ENCODE measurements at places on chromosomes 2 and 18.

DNA sequence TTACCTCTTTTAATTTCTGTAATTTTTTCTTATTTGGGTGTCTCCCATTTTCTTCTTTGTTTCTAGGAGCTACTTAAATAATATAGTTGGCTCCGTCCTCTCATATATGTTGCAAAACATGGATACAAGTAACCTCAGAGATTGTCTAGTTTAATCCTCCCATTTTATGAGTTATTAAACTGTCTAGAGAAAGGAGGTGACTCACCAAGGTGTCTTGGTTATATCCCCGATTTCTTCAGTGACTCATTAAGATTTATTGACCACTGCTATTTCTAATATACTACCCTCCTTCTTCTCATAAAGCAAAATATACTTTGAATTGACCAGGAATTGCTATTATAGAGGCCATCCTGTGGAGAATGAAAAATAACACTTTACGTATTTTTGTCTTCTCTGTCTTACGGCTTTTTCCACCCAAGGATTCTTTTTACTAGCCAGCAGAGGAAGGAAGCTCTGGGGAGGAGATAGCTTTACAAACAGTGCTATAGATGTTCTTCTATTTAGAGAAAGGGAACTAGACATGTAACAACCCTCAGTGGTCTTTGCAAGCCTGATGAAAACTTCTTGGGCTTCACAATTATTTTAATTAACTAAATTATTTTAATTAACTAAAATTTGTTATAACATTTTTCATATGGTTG, 300.4 kb upstream of the TNP1 start:
- no peak for DNase-seq

DNA sequence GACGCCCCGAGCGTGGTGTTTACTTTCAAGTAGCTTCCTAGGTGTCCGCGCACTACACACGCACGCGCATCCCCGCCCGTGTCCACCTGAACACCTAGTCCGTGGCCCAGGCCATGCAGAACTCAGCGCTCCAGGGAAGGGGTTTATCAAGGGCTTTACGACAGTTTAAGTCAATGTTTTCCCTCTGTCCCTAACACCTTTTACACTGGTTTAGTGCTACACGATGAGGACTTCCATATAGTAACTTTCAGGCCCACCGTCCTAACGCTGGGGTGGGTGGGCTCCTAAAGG, 1.4 kb upstream of the BCL2 start:
- DNase-seq, result no peak

GRCh38 chr2:231512222-231512621, 18.0 kb downstream of the NMUR1 start:
- no peak for DNase-seq

DNA sequence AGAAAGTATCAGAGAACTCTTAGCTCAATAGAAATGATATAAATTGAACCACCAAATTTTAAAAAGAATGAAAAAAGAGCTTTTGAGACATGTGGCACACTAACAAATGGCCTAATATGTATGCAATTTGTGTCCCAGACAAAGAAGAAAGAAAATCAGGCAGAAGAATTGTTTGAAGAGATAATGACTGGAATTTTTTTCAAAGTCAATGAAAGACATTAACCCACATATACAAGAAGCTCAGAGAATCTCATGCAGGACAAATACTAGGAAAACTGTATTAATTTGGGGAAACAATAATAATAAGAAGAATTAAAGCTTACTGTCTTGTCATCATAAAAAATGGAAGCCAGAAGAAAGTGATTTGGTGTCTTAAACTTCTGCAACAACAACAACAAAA, 304.1 kb upstream of the RND3 start:
- DNase-seq, result no peak

DNA sequence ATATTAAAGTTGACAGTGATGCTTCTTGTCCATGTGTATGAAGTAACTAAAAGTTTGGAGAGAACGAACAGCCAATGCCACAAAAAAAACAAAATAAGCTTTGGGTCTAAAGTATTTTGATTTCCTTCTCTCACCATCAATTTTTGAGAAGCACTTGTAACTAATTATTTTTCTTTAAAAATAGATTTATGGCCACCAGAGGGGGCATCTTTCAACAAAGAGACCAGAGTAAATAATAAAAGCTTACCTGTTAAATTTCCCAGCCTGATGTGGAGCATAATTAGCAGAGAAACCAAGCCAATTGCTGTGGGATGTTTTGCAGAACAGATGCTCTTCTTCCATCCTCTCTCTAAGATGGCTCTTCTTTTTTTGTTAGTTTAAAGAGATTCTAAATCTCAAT, 29.0 kb downstream of the LINC00305 start:
- no peak for DNase-seq

DNA sequence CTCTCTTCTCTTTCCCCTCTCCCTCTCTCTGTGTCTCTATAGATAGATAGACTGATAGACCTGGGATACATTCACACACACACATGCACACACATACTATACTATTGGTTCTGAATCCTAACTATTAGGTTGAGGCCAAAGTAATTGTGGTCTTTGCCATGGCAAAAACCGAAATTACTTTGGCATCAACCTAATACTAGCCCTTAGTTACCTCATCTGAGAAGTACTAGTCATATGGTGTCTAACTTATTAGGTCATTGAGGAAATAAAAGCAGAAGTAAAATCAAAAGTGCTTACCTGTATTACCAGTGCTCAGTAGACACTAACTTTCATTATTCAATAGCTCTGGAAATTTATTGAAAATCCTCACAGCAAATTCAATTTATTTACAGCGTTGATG, 451.5 kb downstream of the EPHA4 start:
- no peak for DNase-seq

DNA sequence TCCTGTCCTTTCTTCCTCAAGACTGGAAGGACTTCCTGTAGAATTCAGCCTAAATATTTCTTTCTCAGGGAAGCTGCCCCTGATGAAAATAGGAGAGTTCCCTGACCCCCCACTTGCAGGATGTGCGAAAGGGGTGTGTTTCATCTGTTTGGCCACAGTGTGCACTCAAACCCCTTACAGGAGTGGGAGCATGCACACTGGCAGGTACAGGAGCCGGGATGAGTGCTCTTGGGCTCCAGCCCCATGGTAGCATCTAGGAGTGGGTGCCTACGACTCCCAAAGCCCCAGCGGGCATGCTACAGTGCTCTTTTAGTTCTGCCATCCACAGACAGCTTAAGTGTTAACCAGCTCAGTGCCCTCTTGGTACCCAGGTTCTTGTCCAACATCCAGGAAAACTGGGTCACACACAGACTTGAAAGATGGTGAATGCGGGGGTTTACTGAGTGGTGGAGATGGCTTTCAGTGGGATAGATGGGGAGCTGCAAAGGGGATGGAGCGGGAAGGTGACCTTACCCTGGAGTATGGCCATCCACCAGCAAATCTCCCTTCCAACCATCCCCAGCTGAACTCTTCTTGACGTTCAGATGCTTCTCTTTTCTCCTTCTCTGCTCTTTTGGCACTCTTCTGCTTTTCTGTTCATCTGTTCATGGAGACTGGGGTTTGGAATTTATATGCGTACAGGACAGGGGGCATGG, 295.0 kb upstream of the NCKAP5 start:
- no peak for DNase-seq

DNA sequence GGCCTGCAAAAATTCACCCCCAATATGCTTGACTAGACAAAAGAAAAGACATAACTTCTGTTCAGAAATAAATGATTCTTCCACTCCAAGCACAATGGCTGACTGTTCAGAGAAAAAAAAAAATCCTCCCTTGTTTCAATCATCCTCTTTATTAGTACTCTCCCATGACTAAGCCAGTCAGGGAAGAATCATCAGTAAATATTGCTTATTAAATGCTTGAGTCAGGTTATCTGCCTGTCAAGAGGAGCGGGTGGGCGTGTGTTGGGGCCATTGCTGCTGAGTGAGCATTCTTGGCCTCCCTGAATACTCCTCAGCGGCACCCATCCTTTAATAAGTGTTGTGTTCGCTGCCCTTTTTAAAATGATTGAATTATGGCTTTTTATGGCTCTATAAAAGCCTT, 1334.8 kb upstream of the CELF4 start:
- no peak for DNase-seq

GRCh38 chr2:217515615-217516309, 487.0 kb downstream of the TNS1 start:
- DNase-seq, result no peak

GRCh38 chr2:233085839-233086150, 25.7 kb downstream of the INPP5D start:
- DNase-seq, result no peak

GRCh38 chr2:84830758-84831500, 50.0 kb downstream of the TRABD2A start:
- no peak for DNase-seq

DNA sequence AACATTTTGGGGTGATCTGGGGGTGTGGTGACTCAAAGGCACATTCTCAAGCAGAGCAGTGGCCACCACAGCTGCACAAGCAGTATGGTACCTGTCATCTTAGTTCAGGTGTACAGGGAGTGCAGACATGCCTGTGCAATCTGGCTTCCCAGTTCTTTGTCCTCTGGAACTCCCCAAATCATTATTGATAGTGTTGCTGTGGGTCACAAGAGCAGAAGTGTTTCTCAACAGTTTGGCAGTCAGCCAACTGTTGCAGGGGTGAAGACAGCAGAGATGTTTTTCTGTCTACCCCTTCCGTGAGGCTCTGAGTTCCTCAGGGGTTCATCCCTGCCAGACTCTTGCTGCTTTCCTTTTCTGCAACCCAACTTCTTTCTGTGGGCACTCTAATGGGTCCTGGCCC, 206.5 kb upstream of the ZSWIM2 start:
- no peak for DNase-seq

- no peak for DNase-seq
Observed at GRCh38 chr2:60510713-60511112, 42.7 kb downstream of the BCL11A start.

DNA sequence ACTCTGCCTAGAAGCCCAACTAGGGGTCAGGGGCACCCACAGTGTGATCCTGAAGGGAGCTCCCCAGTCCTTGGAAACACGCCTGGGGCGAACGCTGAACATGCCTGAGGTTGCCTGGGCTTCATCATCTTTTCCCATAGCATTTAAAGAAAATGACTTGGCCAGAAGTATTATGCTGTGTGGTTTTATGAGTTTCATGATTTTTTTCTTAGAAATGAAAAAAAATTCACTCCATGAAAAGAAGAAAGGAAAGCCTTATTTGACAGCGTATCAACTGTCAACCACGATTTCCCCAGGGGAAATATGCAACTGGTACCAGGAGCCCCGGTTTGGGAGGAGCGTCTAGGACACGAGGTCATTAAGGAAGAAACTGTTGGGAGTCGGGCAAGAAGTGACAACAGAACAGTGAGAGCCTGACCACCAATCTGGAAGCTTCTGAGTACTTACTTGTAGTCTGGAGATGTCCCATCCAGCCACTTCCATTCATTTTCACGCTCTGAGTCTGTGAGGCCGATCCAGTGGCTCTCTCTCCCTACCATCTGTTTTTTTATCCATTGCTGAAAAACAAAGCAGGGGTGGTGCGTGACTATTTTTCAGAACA, 63.5 kb upstream of the THOC1 start:
- DNase-seq, result no peak

DNA sequence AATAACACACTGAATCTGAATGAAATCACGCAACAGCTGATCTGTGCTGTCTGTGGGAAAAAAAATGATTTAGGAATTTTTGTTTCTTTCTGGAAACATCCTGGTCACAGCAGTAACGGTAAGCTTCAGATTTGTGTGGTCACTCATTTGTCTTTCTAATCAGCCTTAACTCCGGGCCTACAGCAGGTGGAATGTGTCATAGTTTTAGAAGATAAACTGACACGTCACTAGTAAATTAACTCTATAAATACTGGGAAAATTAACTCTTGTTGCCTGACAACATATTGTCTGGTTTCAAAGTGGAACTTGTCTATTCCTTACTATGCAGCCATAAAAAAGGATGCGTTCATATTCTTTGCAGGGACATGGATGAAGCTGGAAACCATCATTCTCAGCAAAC, 58.1 kb upstream of the NCK2 start:
- no peak for DNase-seq

- DNase-seq, result no peak
Observed at GRCh38 chr2:171383134-171383533, 50.7 kb downstream of the METTL8 start.

DNA sequence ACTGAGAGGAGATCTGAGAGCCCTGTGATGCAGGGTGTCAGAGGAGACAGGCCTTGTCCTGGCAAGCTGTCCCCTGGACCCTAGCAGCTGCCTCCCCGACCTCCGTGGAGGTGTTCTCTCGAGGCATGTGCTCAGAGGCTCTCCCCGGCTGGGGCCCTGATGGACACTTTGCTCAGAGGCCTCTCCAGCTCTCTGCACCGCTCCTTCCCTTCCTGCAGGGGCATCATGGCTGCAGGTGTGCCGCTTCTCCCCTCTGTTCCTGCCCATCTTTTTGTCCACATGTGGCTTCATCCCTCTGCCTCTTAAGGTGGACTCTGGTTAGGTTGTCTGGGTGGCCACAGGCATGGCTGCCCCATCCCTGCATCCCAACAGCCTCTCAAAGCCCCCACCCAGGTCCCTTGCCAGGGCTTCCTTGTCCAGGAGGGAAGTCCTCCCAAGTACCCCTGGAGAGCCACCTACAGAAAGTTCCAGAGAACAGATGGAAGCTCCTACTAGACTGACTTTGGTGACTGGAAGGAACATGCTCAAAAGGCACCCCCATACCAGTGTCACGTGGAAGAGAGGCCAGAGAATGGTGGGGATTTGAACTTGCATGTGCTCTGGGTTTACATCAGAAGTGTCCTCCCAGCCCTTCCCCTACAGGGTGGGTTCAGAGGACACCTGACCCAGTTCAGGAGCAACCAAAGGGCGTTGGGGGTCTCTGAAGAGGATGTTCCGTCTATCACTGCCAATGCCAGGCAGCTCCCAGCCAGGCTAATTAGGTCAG, 120.4 kb downstream of the KLHL29 start:
- no peak for DNase-seq

GRCh38 chr2:239399433-239399920, 1.3 kb downstream of the HDAC4 start:
- DNase-seq, result no peak

GRCh38 chr2:64939332-64939917, 49.8 kb upstream of the SLC1A4 start:
- no peak for DNase-seq

DNA sequence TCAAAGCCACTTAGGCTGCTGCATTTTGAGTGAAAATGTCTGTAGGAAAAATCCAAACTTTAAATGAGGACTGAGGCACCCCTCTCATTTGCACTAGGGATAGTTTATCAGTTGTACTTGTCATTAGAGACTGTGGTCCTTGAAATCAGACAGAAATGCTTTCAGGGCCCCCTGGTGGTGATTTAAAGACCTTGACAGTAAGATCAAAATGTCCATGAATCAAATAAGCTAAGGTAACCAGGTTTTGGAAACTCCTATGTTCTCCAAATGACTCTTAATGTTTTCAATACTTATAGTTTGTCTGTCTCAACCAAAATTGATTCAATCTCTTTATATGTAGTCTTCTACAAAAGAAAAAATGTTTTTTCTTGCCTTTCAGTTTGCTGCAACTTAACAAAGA, 28.8 kb upstream of the DDX18 start:
- DNase-seq, result no peak

Measured in cortex of kidney (tissue), 1 donor.